Heart left ventricle (tissue), 16 donors: ENCODE measurements at places on chromosomes 2 and 18. TPM values are rescaled to one million over a fixed set of nuclear protein-coding genes. Genes with fewer than 3 reads are reported as not detected.
A peak's percentile ranks its signal among the peaks of the same experiment; 100 is the strongest.

Gene CNTNAP5
- not detected for polyA plus RNA-seq

Gene CD302
- polyA plus RNA-seq: 8.3 TPM

Gene DNAH7
- polyA plus RNA-seq: 0.08 TPM

Gene CPLX4
- polyA plus RNA-seq: not detected

Gene UBE2F
- polyA plus RNA-seq: 83.4 TPM

Gene PAX8
- polyA plus RNA-seq: 0.53 TPM

GRCh38 chr2:8821276-8822217, 15.9 kb downstream of the KIDINS220 start:
- no peaks in the 10 kb centered on the region for H3K27me3 ChIP-seq
- peaks cover 37% of the 10 kb centered on the region for H3K4me1 ChIP-seq
- no peak overlapping the region for H3K4me3 ChIP-seq
- peak; percentile 40 for DNase-seq
- H3K36me3 ChIP-seq: no peaks in the 10 kb centered on the region

GRCh38 chr2:183892315-183892941, 705.9 kb upstream of the ZNF804A start:
- no peak overlapping the region for H3K4me3 ChIP-seq
- H3K36me3 ChIP-seq: no peaks in the 10 kb centered on the region
- no peaks in the 10 kb centered on the region for H3K4me1 ChIP-seq
- DNase-seq: peak; percentile 56
- no peaks in the 10 kb centered on the region for H3K27me3 ChIP-seq

DNA sequence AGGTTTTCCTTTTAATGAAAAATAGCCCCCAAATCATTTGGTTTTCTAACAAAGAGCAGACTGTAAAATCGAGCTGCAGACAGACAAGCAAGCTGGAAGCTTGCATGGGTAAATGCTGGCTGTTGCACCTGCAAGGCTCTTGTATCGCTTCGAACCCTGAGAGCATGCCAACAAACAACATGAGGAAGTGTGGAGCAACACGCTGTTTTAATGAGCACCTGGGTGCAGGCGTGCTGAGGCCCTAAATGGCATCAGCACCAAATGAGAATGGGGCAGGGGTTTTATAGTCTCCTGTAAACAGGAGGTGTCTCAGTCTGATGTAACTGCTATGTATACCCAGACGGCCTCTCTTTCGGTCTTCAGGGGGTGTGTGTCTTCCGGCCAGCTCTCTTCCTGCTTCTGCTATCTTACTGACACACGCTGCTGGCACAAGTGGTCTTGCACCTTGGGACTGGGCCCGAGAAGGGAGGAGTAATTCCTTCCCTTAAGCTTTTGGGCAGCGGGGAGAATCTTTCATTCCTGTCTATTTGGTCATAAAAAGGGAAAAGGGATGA, 31.9 kb upstream of the CDH2 start:
- DNase-seq: no peak
- no peaks in the 10 kb centered on the region for H3K4me1 ChIP-seq
- no peaks in the 10 kb centered on the region for H3K36me3 ChIP-seq
- H3K27ac ChIP-seq: no peak overlapping the region
- H3K4me3 ChIP-seq: no peak overlapping the region

GRCh38 chr2:106039634-106040315, 154.3 kb downstream of the UXS1 start:
- H3K36me3 ChIP-seq: no peaks in the 10 kb centered on the region
- no peaks in the 10 kb centered on the region for H3K27me3 ChIP-seq
- H3K4me3 ChIP-seq: no peak overlapping the region
- H3K27ac ChIP-seq: no peak overlapping the region
- DNase-seq: no peak

DNA sequence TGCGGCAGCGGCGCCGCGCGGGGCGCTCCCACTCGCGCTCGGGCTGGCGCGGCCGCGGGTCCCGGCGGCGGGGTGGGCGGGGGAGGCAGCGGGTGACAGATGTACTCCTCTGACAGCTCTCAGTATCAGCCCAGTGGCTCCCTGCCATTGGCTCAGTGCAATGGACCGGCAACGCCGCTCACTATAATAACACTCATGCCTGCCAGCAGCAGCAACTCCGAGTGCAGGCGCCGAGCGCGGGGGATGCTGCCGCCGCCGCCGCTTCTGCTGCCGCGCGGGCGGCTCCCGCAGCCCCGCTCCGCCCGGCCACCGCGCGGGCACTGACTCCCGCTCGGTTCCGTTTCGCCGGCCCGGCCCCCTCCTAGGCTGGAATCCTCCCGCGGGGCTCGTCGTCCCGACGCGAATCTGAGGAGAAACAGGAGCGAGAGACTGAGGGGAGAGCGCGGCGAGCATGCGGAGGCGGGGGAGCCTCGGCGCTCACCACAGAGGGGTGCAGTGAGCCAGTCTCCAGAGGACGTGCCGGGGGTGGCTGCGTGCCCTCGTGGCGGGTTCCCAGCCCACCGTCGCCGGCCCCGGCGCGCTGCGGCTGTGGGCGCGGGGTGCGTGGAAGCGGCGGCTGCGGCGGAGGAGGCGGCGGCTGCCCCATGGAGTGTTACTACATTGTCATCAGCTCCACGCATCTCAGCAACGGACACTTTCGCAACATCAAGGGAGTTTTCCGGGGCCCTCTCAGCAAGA, at the start of gene ZNF804A:
Gene ZNF804A, plus strand, starts transcription at position 214 of the 738 bp plus-strand sequence. Its CDS starts 431 bp downstream, at position 645.
- peaks cover 30% of the 10 kb centered on the region for H3K27me3 ChIP-seq
- H3K4me3 ChIP-seq: peak within 1 kb of the TSS; percentile 39
- peak; percentile 68 for DNase-seq
- peak within 1 kb of the TSS; percentile 43 for H3K27ac ChIP-seq
- H3K4me1 ChIP-seq: no peaks in the 10 kb centered on the region

DNA sequence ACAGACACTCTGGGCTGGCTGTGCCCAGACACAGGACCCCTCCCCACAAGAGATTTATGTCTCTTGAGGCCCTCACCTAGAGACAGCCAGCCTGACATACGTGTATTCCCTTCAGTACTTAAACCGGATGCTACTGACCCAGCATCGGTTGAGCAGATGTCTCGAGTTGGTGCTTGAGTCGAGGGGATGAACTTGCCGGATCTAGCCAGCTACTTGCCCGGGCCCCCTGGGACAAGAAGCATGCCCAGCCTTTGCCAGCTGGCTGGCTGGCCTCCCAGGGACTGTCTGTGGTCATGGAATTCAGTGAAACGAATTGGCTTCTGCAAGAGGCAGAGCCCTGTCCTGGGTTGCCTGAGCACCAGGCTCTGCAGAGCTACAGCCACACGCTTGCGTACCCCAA, 36.0 kb downstream of the DNMT3A start:
- no peaks in the 10 kb centered on the region for H3K27me3 ChIP-seq
- peaks cover 82% of the 10 kb centered on the region for H3K4me1 ChIP-seq
- no peak overlapping the region for H3K4me3 ChIP-seq
- DNase-seq: no peak
- peaks cover 13% of the 10 kb centered on the region for H3K36me3 ChIP-seq
- H3K27ac ChIP-seq: no peak overlapping the region

DNA sequence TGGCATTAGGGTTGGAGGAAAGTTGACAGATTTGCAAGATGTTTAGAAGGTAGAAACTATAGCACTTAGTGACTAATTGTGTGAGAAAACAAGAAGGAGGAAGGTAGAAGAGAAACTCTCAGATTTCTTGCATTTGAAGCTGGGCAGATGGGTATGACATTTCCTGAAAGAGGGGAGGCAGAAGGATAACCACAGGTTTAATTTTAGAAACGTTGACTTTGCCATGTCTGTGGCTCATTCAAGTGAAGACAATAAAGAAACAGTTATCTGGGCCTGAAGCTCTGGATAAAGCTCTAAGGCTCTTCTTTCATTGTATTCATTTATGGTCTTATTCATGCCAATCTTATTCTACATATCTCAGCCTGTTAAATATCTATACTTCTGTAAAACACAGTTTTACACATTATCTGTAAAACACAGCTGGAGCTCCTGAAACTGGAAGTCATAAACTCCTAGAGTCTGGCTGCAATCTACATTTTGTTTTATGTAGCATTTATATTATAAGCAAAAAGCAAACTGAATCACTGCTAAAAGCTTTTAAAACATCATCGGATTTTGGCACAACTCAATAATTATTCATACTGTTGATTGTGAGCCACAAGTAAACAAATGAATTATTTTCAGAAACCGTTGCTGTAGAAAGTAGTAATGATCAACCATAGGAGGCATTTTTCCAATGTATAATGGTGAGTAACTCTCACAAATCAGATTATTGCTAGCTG, 138.5 kb downstream of the RIT2 start:
- no peak for DNase-seq
- no peak overlapping the region for H3K4me3 ChIP-seq
- no peaks in the 10 kb centered on the region for H3K4me1 ChIP-seq

DNA sequence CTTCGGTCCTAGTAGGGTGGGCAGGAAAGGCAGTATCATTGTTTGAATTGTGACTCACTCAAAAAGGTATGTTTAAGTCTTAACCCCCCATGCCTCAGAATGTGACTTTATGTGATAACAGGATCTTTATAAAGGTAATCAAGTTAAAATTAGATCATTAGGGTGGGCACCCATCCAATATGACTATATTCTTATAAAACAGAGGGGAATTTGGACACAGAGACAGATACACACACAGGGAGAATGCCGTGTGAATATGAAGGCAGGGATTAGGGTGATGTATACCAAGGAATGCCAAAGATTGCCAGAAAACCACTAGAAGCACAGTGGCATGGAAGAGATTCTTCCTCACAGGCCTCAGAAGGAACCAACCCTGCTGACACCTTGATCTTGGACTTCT, 281.8 kb downstream of the CLIP4 start:
- no peak overlapping the region for H3K4me3 ChIP-seq
- H3K27me3 ChIP-seq: peaks cover 3% of the 10 kb centered on the region
- no peak for DNase-seq
- H3K36me3 ChIP-seq: no peaks in the 10 kb centered on the region
- H3K4me1 ChIP-seq: no peaks in the 10 kb centered on the region

- no peaks in the 10 kb centered on the region for H3K4me1 ChIP-seq
- peaks cover 12% of the 10 kb centered on the region for H3K27me3 ChIP-seq
- no peaks in the 10 kb centered on the region for H3K36me3 ChIP-seq
- no peak for DNase-seq
- H3K4me3 ChIP-seq: no peak overlapping the region
Observed at GRCh38 chr2:65877331-65878010, 445.1 kb upstream of the SPRED2 start.

DNA sequence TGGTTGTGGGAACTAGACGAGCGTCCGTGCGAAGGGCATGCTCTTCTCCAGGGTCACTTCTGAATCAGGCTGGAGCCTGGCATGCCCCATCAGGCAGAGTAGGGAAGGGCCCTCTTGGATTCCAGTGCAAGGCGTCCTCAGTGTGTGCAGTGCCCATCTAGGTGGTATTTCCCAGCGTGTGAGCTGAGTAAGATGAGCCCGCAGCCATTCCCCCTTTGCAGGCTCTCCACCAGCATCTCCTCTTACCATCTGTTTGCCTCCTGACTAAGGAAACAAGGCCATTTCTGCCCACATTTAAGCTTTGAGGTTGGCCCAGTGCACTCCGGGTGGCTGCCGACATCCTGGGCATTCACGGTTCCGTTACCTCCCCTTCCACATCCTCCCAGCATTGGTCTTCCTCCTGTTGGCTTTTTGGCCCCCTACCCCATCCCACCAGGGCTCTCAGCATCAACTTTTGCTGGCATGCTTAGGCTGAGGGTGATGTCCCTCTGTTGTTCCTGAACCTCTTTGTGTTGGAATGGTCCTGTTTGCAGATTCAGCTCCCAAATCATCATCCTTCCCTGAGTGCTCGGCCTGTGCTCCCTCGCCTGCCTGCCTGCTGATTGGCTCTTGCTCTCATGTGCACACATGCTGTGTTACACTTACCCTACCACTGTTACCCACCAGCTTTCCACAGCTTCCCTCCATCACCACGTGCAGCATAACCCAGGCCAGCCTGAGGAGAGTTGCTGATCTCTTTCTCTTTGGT, 11.8 kb downstream of the CEP68 start:
- no peak overlapping the region for H3K27ac ChIP-seq
- peaks cover 37% of the 10 kb centered on the region for H3K36me3 ChIP-seq
- no peak for DNase-seq
- no peaks in the 10 kb centered on the region for H3K27me3 ChIP-seq
- H3K4me3 ChIP-seq: no peak overlapping the region

DNA sequence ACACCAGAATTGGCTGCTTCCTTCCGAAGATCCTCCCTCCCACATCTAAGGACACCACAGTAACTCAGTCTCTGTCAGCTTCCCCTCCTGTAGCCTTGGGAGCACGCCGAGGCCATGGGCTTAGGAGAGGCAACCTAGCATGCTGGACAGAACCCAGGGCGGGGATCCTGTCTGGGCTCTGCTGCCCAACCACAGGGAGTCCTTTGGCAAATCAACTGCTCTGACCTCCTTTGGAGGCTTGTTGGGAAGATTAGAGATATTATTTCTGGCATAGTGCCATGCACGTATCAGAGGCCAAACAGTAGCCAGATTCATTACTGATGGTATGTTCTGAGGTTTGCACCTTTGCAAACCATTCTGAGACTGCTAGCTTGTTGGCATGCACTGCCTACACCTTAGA, 262.7 kb upstream of the EPAS1 start:
- peaks cover 13% of the 10 kb centered on the region for H3K4me1 ChIP-seq
- H3K27ac ChIP-seq: no peak overlapping the region
- H3K27me3 ChIP-seq: no peaks in the 10 kb centered on the region
- no peak overlapping the region for H3K4me3 ChIP-seq

DNA sequence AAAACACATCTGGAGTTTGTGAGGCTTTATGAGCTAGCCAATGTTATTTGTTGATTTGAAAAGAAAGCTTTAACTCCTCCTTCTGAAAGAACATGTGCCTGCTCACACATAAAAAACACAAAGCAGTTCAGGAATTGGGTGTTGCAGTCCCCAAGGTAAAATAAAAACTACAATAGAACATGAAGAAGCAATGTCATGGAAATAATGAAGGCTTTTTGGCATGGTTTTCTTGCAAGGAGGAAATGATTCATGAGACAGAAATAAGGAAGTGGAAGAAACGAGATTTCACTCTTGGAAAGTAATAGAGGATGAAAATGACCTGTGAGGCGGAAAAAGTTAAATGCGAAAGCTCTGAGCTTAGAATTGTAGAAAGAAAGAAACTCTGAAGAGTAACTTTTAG, 81.1 kb downstream of the TRIB2 start:
- no peaks in the 10 kb centered on the region for H3K27me3 ChIP-seq
- H3K36me3 ChIP-seq: no peaks in the 10 kb centered on the region
- no peak for DNase-seq
- no peak overlapping the region for H3K4me3 ChIP-seq
- H3K4me1 ChIP-seq: peaks cover 16% of the 10 kb centered on the region

DNA sequence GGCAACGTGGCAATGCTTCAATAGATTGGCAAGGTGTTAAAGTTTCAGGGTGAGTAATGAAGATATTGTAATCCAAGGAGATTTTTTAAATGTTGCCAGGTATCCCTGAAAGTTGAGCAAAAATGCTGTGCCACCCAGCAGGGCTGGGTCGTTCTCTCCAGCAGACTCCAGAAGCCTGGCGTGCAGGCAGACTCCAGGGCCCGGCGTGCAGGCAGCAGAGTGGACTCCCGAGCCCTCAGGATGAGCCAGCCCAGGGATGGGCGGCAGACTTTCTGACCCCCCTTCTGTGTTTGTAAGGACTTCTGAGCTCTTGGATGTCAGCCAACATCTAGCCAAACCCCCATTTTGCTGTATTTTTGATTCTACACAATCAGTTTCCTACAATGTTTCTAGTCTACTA, 289.1 kb downstream of the ZNF516 start:
- no peak overlapping the region for H3K4me3 ChIP-seq

- no peaks in the 10 kb centered on the region for H3K4me1 ChIP-seq
- no peak overlapping the region for H3K4me3 ChIP-seq
- no peak for DNase-seq
- no peaks in the 10 kb centered on the region for H3K27me3 ChIP-seq
- H3K27ac ChIP-seq: no peak overlapping the region
Observed at GRCh38 chr18:24734058-24734457, 273.6 kb downstream of the HRH4 start.
